HFFc6 (cell line): ENCODE measurements at places on chromosomes 1 and 21.

GRCh38 chr1:96259399-96259798 is 462.2 kb upstream of the PTBP2 start:
- DNase-seq, result no peak

GRCh38 chr1:167054946-167055630 is 35.1 kb downstream of the GPA33 start:
- no peak for DNase-seq

DNA sequence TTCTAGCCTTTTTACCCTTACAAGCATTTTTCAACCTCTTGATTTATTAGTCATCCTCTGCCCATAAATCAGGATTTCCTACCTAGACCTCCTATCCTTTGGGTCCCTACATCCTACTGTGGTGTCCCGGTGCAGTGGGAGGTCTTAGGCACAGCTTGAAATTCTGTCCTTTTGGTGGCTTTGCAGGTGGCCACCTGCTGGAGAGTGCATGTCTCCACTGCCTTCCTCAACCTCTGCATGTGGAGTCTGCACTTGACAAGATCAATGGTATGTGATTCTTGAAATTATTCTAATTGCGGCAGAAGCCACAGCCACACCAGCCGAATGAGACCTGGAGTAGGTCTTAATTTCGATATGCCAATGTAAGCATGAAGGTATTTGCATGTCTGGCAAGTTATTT is 11.4 kb upstream of the KCNA3 start:
- DNase-seq, result no peak

DNA sequence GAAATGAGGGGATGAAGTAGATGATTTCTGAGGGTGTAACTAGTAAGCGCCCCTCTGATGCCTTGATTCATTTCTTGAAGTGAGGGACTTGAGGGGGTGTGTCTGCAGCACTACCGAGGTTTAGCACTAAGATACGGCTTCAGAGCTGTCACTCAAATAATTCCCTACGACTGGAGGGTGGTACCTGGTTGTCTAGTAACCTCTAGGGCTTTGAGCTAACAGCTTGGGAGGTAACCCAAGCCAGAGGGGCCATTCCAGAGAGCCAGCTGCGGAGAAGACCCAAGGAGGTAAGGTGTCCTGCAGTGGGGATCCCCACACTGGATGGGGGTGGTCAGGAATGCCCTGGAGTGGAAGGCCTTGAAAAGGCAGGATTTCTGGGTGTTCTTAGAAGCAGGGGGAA is at the start of gene TTC24:
TSS of gene TTC24 (plus strand) at position 252 of the 400 bp plus-strand sequence. CDS start 1,642 bp downstream, outside the sequence.
- DNase-seq, result no peak

DNA sequence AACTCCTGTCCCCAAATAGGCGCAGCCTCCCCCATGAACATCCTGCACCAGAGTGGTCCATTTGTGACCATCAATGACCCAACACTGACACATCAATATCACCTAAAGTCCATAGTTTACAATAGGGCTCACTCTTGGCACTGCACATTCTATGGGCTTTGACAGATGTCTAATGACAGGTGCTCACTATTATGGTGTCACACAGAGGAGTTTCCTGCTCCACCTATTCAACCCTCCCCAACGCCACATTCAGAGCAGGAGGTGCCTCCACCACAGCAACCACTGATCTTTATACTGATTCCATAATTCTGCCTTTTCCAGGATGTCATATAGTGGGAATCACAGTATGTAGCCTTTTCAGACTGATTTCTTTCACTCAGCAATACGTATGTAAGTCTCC is 24.2 kb downstream of the GNG4 start:
- no peak for DNase-seq

DNA sequence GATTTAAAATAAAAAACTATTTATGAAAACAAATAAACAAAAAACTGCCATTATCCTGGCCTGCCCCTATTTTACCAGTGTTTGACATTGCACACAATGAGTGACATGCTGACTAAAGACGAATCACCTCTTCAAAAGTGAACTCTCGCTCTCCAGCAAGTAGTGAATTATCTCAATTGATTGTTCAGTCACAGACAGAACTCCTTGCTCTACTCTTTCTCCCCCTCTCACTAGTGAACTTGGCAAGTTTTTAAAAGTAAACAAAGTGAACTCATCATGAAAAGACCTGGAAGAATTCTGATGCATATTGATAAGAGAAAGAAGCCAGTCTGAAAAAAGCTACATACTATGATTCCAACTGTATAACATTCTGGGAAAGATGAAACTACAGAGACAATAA is 4.7 kb upstream of the C1orf52 start:
- DNase-seq, result peak; percentile 43

DNA sequence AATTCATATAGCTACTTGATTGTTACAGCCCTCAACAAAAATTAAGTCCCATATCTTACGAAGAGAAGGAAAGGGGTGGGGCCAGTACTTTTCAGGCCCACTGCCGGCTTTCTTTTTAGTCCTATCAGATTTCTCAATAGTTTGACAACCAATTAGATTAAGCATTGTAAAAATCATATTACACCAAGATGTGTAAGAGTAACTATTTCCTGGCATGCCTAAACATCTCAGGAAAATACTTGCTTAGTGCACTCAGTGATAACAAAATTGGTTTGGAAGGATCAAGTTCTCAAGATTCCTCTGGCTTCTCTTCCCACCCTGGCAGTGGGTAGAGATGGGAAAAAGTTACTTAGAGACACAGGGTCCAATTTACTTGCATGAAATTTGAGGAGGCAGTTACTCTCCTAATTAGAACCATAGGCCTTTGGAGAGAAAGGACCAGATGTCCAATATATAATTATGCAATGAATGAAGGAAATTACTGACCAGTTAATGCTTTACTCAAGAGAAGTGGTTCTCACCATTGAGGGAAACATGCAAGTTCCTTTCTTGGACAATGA is 30.1 kb downstream of the STPG1 start:
- DNase-seq, result no peak

GRCh38 chr1:229478852-229479251 is 29.3 kb downstream of the NUP133 start:
- DNase-seq, result no peak

DNA sequence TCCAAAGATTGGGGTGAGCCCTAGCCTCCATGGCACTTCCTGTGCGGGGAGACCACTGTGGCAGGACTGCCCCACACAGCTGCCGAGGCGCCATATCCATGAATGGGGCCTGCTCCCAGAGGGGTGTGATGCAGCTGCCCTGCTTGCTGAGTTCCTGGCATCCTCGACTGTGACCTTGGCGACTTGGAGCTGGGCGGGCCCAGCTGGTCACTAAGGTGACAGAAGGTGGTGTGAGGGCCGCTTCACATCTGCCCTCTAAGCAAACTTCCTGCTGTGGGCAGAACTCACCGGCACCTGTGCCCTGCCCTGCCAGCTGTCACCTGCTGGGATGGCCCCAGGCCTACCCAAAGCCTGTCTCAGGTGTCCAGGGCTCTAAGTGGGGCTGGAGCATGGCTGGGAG is 9.0 kb downstream of the TMEM61 start:
- no peak for DNase-seq

- peak; percentile 52 for DNase-seq
Observed at GRCh38 chr21:33383056-33383888, 19.9 kb upstream of the IFNGR2 start.

DNA sequence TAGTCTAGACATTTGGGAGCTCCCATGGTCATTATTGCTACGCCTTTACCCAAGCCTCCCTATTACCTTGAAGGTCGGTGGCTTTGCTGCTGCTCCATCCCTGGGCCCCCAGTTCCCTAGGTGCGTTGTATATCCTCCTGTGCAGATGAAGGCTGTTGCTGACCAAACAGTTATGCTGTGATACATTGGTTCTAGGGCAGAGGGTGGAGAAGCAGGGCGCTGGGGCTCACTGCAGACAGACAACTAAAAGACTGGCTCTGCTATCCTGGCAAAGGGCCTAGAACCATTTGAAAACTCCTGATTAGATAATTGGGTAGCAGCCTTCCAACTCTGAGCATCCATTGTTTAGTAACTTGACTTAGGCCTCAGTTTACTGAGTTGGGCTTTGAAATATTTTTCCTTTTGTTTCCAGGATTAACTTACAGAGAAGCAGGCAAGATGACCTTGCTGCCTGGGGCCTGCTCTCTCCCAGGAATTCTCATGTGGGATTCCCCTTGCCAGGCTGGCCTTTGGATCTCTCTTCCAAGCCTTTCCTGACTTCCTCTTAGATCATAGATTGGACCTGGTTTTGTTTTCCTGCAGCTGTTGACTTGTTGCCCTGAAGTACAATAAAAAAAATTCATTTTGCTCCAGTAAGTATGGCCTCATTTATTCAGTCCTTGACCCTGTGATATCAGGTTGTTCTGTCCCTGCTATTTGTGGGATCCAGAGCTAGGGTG is 15.5 kb downstream of the CHI3L2 start:
- no peak for DNase-seq

- no peak for DNase-seq
Observed at GRCh38 chr21:41961282-41961701, 7.5 kb upstream of the C2CD2 start.

- DNase-seq, result no peak
Observed at GRCh38 chr1:160007577-160008200, 24.1 kb downstream of the PIGM start.

DNA sequence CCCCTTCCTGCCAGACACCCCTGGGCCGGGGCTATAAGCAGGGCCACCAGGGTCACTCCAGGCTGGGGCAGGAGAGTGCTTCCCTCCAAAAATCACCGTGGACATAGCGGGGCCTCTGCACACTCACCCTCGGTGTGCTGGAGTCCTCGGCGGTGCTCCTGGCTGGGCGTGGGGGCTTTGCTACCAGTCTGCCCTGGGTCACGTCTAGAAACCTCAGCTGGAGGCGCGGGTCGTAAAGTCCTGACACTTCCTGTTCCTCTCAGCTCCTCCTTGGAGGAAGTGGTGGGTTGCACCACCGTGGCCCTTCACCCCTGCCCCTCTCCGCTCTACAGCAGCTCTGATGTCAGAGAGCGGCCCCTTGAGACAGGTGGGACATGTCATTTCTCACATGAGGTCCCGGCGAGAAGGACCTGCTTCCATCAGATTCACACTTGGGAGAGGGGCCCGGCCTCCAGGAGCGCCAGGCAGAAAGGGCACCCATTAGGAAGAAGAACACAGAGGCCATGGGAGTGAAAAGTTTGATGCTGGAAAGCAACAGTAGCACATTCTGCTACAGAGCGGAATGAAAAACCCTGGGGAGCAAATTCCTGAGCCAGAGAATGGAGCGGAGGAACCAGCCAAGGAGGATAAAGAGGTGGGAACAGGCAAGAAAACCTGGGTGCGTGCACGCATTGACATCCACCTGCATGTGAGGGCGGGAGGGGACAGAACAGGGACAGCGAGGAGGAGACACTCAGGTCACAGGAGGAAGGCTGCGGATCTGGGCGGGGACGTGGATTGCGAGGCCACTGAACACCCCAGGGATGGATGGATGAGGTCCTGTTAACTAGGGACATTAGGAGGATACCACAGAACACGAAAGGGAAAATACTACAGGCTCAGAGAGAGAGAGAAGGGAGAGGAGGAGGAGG is at the start of gene ITGB2:
TSS of gene ITGB2 (minus strand) at position 206 of the 911 bp plus-strand sequence. CDS start 10,117 bp downstream, outside the sequence.
- DNase-seq, result no peak

- DNase-seq, result no peak
Observed at GRCh38 chr1:30905916-30906620, 2.5 kb downstream of the SDC3 start.

DNA sequence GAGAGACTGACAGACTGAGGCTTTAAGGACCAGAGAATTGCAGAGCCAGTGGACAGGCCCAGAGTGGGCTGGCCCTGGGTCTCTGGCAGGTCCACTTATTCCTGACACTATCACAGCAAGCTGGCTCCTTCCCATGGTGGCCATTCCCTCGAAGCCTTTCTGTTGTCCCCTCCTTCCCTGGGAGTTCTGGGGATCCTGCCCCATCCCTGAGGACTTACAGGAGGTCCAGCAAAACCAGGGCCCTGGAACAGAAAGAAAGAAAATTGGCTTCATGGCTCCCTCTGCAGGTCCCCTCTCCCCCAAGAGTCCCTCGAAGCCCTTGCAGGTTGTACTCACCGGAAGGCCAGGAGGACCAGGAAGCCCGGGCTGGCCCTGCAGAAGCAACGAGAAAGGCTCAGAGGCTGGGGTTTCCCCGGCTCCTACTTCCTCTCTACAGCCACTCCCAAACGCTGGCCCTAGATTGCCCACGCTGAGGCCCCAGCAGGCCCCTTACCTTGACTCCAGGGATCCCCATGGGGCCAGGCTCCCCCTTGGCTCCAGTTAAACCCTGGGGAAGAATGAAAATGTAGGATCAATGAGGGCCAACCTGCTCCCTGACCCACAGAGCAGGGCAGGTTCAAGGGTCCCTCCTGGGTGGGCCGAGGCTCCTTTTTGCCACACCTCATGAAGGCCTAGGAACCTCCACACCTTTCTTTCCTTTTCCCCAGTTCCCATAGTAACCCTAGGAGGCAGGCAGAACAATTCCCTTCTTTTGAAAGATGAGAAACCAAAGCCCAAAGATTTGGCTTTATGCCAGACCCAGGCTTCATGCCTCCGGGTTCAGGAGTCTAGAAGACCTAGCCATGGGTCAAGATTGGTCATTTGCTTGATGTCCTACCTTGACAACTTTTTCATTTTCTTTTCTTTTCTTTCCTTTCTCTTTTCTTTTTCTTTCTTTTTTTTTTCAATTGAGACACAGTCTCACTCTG is 4.6 kb downstream of the COL9A2 start:
- DNase-seq, result no peak

- DNase-seq, result no peak
Observed at GRCh38 chr1:19743180-19743579, 56.5 kb downstream of the TMCO4 start.
